ENCODE measurements at places on chromosomes 3 and 15. TPM values are rescaled to one million over a fixed set of nuclear protein-coding genes. Genes with fewer than 3 reads are reported as not detected.

The CAPN3 gene
- 1.9 TPM for total RNA-seq

The ZCWPW2 gene
- total RNA-seq: 0.65 TPM

The SLC6A1 gene
- not detected for total RNA-seq

The EPHA6 gene
- not detected for total RNA-seq

The HTR3C gene
- total RNA-seq: not detected

The MELTF gene
- 7.3 TPM for total RNA-seq

The KIF7 gene
- total RNA-seq: 15.7 TPM

The SLC38A3 gene
- not detected for total RNA-seq

The CFAP91 gene
- 0.73 TPM for total RNA-seq

The GASK1A gene
- 1.3 TPM for total RNA-seq

The HHATL gene
- total RNA-seq: not detected

The CORO2B gene
- 6.7 TPM for total RNA-seq

The ADGRG7 gene
- total RNA-seq: not detected

The PP2D1 gene
- total RNA-seq: not detected

The ANKRD63 gene
- total RNA-seq: not detected

The TGFBR2 gene
- 132 TPM for total RNA-seq

The SERINC4 gene
- 0.12 TPM for total RNA-seq

The LRRC49 gene
- 8.5 TPM for total RNA-seq

The PLA2G4D gene
- total RNA-seq: not detected

Data from hair follicle dermal papilla cell (primary cell).